ENCODE measurements at places on chromosomes 5 and 9. TPM values are rescaled to one million over a fixed set of nuclear protein-coding genes. Genes with fewer than 3 reads are reported as not detected.

The IL5 gene
- total RNA-seq, result not detected

The SMIM32 gene
- total RNA-seq, result not detected

The B4GALT7 gene
- 43.1 TPM for total RNA-seq

The HMGCR gene
- total RNA-seq, result 187 TPM

The PCDHB12 gene
- total RNA-seq, result under 0.01 TPM

The WDR38 gene
- total RNA-seq, result not detected

The TAS2R1 gene
- not detected for total RNA-seq

The ARL14EPL gene
- total RNA-seq, result not detected

The PCDHGB1 gene
- total RNA-seq, result 1.8 TPM

The CD14 gene
- total RNA-seq, result 1.3 TPM

The ADAMTS19 gene
- total RNA-seq, result 32.2 TPM

The KIAA0825 gene
- total RNA-seq, result 6.0 TPM

The DMRT2 gene
- not detected for total RNA-seq

The CAMK2A gene
- total RNA-seq, result 2.0 TPM

The CDO1 gene
- 6.0 TPM for total RNA-seq

The ADAMTS13 gene
- total RNA-seq, result 0.88 TPM

The TNC gene
- total RNA-seq, result 326 TPM

The PCA3 gene
- not detected for total RNA-seq

The ADRA1B gene
- total RNA-seq, result under 0.01 TPM

The IL31RA gene
- total RNA-seq, result 2.0 TPM

Data from placental pericyte (primary cell).